GDM1 (cell line): ENCODE measurements at places on chromosomes 2 and 18.

DNA sequence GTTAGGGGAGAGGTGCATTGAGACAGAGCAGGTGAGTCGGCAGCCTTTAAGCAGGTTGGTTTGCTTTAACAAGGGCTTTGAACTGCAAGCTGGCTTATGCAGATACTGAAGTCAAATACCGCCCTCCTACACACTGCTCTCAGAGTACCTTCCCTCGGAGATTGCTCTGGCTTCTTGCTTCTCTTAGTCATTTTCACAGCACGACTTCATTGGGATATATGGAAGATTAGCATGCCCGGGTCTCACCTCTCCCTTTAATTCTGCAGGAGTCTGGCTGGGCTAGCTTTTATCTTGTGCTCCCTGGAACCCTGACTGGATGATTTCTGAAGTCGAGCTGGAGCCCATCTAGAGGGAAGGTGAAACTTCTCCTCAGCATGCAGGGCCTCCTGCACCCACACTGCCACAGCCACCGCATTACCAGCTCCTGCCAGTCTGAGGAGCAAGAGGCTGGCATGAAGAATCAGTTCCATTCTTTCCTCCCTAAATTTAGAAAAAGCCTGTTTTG lies 395.5 kb upstream of the HNRNPA3 start:
- peak; percentile 44 for DNase-seq

DNA sequence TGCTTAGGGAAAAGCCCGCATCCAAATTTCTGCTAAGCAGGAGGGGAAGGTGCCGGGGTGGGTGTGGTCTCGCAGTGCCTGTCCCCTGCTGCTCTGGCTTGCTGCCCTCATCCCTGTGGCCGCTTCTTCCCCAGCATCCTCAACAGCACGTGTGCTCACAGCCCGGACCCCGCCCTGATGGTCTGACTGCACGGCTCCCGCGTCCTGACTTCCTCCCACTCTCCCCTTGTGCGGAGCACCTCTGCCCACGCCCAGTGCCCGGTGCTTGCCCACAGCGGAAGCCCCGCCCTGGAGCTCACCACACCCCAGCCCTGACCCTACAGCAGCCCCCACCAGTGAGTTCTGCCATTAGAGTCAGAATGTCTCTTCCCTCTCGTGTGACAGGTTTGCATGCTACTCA lies 277.9 kb downstream of the NDUFA10 start:
- DNase-seq: no peak

- no peak for DNase-seq
Observed at GRCh38 chr18:79440316-79441110, 44.8 kb downstream of the NFATC1 start.

DNA sequence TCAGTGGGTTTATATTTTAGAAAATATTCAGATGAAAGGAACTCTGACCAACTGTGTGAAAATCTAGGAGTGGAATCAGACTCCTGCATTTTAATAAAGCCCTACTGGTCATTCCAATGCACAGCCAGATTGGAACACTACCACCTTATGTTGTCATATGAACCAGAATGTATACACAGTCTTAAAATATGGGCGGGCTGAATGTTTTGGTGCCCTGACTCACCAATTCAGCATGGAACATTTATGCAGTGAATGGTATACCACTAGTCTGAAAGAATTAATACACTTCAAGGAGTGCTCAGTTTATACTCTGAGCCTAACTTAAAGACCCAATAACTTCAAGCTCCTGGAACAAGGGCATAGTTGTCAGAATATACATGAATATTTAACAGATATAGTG lies 280.9 kb upstream of the TCF4 start:
- DNase-seq: no peak

DNA sequence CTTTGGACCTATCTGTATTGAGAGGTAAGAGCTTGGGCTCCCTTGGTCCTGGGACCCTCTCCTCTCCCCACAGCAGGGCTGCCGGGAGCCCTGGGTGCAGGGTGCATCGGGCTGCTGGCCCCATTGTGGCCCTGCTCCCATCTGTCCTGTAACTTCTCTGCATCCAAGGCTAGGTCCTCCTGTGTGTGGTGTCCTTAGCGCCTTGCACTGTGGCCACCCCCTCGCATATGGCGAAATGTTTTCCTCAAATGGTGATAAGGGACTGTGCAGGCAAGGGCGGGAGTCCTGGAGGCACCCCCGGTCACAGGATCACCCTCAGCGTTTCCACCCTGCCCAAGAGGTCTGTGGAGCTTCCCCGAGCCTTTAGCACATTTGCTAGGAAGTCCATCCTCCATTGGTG lies 208.2 kb downstream of the SH3RF3 start:
- DNase-seq: no peak

DNA sequence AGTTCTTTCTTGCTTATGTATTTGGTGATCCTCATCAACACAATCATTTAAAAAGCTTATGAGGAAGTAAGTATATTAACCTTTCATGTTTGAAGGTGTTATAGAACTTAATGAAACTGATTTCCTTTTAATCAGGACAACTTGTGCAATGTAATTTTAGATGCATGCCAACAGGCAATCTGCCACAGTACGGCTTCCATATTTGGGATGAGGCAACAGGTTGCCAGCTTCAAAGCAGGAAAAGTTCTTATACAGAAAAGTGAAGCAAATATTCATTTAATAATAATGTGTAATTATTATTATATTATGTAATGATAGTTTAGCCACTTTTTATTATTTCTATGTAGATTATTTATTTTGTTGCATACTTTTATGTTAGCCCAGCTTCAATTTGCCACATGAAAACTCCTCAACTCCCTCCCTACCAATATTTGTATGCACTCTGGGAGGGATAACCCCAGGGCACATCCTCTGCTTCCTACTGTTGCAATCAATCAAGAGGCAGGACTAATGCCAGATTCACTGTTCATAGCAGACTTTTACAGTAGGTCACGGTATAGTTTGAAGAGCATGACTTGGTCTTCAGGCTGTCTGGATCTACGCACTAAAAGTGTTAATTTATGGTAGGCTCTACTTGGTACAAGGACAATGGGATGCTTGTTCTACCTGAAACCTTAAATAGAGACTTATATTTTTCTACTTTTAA lies 277.2 kb downstream of the AGPS start:
- no peak for DNase-seq

DNA sequence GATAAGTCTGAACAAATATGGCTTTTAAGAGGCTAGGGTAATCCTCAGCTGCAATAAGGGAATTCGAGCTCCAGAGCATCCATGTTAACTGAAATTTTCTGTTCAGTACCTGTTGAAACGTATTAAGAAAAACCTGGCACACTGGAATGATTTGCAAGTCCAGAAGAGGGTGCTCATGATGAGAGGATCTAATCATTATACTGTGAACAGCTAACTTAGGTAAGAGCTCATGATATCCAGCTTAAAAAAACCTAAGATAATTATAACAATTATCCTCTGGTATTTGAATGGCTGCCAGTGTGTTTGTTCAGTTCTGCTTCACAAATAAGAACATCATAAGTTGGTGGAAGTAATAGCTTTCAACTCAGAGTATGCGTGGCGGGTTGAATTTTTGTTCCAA lies 1118.3 kb upstream of the DDX18 start:
- DNase-seq: no peak

GRCh38 chr2:56326346-56326741 lies 142.6 kb downstream of the CCDC85A start:
- DNase-seq: no peak

GRCh38 chr2:100141906-100142305 lies 484 bp downstream of the AFF3 start:
- DNase-seq: no peak

DNA sequence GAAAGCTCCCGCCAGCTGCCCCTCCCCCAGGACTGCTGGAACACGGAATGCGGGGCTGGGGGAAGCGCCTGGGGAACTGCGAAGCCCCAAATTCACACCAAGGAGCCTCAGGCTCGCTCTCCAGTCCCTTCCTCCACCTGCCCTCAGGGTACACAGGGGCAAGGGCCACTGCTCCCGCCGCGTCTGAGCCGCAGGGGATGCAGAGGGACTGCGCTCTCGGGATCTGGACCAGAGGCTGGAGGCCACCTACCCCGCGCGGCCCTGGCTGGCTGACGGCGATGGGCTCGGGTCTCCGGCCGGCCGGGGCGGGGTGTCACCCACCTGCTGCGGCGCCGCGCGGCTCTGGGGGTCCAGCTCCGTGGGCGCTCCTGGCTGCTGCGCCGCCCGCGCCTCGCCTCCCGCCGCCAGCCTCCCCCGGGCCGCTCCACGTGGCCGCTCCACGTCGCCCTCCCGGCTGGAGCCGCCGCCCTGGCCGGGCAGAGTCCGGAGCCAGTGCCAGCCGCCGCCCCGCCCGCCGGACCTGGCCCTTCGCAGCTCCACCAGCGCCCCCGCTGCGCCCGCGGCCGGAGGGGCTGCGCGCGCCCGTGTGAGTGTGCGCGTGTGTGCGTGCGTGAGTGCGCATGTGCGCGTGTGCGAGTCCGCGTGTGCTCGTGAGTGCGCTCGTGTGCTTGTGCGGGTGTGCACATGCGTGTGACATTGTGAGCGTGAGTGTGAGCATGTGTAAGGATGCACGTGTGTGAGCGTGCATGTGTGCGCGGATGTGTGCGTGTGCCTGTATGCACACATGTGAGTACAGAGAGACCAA lies at the start of gene CGREF1:
Gene CGREF1, minus strand, starts transcription at position 604 of the 805 bp plus-strand sequence. CDS start 14,762 bp downstream, outside the sequence.
- no peak for DNase-seq

DNA sequence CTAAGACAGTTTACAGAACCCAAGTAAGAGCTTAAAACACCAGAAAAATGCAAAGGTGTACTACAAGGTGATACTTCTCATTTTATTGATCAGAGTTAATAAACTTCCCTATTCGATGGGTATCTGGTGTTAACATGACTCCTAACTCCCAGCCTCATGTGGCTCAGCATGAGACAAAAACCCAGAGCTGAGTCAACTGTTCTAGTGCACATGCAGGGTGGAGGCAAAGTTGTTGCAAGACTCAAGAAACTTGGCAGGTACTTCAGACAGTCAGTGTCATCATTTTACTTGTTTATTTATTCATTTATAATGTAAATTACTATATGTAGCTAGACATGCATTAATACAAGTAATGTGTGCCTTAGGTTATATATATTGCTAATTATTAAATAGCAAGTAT lies 216.6 kb upstream of the DSEL start:
- no peak for DNase-seq

DNA sequence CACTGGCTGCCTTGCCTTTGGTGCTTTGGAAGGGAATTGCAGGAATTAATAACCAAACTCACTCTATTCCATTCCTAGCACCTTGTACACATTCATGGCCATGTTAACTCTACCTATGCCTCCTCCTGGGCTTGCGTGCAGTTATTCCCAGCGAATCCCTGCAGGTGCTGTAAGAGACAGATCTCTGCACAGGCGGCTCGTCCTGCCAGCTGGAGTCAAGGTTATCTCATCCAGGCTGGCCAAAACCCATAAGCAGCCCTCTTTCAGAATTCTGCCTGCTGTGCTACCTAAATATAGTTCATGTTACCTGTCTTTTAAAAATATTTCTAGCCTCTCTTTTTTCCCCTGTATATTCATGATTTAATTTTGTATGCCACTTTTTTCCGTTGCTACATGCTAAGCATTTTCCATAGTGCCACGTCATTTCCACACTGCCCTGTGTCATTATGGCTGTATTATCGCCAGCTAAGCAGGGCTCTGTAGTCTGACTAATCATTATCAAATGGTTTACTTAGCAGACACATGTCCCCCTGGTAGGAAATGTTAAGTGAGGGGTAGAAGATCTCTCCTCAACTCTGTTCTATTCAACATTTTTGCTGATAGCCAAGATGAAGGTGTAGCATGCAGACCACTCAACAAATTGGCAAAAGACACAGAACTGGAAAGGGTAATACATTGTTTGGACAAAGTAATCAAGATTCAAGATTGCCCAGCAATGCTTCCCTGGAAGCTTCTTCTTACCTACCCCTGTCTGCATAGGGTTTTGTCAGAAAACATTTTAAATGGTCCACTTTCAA lies 79.7 kb upstream of the TAF1B start:
- no peak for DNase-seq

- no peak for DNase-seq
Observed at GRCh38 chr2:25387876-25388449, 46.2 kb upstream of the DNMT3A start.

GRCh38 chr18:22210311-22210754 lies 40.9 kb downstream of the GATA6 start:
- no peak for DNase-seq

- DNase-seq: no peak
Observed at GRCh38 chr2:225272173-225272572, 127.3 kb upstream of the NYAP2 start.

GRCh38 chr2:237059155-237059875 lies 26.4 kb upstream of the COPS8 start:
- no peak for DNase-seq

GRCh38 chr18:28650860-28651259 lies 473.9 kb upstream of the CDH2 start:
- DNase-seq: no peak

- no peak for DNase-seq
Observed at GRCh38 chr2:190572246-190572645, 37.7 kb upstream of the NEMP2 start.

DNA sequence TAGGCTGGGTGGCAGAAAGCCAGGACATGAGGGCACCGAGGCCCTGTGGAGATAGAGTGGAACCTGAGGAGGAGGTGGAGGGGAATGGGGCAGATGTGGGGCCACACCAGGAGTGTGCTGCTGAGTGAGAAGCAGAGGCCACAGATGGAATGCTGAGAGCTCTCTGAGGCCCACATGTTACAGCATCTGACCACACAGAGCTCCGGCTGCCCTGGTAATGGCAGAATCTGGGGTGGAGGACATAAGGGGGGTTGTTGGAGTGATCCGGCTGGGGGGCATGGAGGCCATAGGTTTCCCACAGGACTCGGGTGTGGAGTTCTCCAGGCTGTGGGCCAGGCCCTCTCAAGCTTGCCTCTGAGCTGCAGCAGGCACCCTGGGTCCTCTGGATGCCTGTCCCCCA lies 3.8 kb downstream of the MZT2B start:
- no peak for DNase-seq

DNA sequence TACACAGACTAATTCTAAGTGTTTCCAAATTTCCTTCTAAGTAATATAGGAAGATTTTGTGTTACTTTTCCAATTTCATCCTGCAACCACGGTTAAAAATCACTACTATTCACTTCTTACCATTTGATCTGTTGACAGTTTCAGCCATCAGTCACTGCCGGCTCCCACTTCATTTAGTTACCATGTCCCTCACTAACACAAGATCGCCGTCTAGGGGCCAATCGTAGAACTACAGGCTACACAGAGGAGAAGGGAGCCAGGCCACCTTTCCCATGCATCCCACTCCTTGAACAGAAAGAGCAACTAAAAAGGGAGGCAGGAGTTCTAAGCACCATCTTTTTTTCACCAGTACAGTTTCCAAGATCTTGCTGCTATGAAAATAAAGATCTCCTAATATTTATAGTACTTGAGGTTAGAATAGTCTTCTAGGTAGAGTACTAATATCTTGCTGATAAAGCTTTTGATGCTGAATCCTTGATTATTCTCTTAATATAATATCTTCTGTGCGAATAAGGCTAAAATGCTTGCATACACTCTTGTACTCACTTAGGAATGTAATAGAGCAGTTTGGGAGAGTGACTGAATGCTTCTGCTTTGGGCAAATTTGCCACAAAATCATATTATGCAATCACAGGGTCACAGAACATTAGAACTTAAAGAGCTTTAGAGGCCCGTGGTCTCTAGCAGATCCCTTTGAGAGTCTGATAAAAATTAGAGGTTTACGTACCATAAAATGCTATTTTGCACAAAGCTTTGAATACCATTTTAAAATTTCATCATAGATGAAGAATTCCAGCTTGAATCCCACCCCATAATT lies 39.5 kb upstream of the CYP1B1 start:
- DNase-seq: peak; percentile 21
